Upper lobe of right lung (tissue), 1 donor: ENCODE measurements at places on chromosomes 7 and 10. TPM values are rescaled to one million over a fixed set of nuclear protein-coding genes. Genes with fewer than 3 reads are reported as not detected.

DNA sequence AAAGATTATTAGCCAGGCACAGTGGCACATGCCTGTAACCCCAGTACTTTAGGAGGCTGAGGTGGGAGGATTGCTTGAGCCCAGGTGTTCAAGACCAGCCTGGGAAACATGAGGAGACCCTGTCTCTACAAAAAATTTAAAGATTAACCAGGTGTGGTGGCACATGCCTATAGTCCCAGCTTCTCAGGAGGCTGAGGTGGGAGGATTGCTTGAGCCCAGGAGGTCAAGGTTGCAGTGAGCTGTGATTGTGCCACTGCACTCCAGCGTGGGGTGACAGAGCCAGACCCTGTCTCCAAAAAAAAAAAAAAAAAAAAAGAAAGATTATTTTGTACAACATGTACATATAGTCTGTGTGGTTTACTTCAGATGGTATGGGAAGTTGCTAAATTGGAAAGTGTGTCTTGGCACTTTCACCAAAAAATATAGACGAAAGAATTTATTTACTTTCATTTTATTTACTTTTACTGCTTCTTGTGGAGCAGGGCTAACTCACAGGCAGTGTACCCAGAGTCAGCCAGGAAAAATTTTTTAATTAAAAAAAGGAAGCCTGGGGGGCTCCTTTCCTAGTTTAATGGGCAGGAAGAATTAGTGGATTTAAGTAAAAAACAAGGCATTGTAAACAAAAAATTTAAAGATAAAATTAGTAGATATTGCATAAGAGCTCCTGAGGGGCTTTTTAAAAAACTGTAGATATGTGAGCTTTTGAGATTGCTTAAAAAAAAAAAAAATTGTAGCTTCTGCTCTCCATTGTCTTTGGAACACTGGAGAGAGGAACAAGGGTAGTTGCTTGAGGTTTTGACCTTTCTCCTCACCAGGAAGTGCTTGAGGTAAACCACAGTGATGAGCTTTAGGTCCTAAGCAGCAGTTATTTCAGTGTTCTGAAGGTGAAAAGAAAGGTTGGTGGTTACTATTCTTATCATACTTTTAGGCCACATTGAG lies 44.6 kb upstream of the VDAC2 start:
- H3K36me3 ChIP-seq = peaks cover 18% of the 10 kb centered on the region
- H3K27ac ChIP-seq = no peak overlapping the region
- peaks cover 10% of the 10 kb centered on the region for H3K4me1 ChIP-seq
- DNase-seq = no peak
- H3K27me3 ChIP-seq = no peaks in the 10 kb centered on the region

- DNase-seq = no peak
- no peak overlapping the region for H3K27ac ChIP-seq
- H3K36me3 ChIP-seq = no peaks in the 10 kb centered on the region
- H3K27me3 ChIP-seq = no peaks in the 10 kb centered on the region
- no peak overlapping the region for H3K4me3 ChIP-seq
Measured at GRCh38 chr10:96276426-96276825, 5.1 kb upstream of the BLNK start.

DNA sequence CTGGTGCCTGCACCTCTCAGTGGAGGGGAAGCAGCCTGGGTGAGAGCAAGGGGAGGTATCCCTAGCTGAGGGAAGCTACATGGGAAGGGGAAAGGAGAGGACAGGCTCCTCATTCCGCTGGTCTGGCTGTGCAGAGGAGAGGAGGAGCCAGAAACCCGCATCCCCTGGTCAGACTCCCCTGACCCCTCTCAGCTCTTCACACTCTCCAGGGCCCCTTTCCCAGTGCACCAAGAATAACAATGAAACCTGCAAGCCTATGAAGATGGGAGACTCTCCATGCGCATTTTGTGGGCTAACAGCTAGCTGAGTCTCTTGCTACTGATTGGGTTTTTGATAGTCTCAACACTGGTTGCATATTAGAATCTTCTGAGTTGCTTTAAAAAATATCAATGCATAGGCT lies 319.9 kb upstream of the COBL start:
- no peaks in the 10 kb centered on the region for H3K36me3 ChIP-seq
- H3K4me1 ChIP-seq = no peaks in the 10 kb centered on the region
- no peak overlapping the region for H3K4me3 ChIP-seq
- H3K27me3 ChIP-seq = no peaks in the 10 kb centered on the region

DNA sequence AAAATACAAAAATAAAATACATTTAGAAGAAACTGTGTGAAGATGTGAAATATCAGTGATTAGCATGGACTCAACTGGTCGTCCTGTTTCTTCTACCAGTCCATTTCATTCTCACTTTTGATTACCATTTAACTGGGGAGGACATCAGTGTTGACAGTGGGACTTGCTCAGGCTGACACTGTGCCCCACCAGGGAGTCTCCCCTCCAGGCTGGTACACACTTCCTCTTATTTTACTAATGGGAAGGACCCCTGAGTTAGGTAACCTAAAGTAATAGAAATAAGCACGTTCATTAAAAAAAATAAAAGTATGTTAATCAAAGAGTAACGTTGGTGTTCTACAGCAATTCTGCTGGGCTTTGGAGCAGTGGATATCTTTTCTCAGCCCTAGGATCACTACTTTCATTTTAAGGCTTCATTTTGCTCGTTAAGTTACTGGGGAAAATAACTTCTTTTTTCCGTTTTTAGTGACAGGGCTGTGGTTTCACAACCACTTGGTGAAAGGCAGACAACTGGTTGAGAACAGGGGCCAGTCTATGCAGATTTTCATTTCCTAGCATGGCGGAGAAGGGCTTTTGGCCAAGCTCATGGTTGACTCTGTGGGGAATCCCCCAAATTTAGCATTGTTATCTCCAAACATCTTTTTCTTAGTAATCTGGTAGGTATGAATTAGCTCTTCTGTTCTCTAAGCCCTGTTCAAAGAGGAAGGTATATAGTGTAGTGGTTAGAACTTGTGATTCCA lies 2.1 kb downstream of the SNX10 start:
- no peak for DNase-seq
- peaks cover 11% of the 10 kb centered on the region for H3K4me1 ChIP-seq
- no peaks in the 10 kb centered on the region for H3K27me3 ChIP-seq
- no peaks in the 10 kb centered on the region for H3K36me3 ChIP-seq

DNA sequence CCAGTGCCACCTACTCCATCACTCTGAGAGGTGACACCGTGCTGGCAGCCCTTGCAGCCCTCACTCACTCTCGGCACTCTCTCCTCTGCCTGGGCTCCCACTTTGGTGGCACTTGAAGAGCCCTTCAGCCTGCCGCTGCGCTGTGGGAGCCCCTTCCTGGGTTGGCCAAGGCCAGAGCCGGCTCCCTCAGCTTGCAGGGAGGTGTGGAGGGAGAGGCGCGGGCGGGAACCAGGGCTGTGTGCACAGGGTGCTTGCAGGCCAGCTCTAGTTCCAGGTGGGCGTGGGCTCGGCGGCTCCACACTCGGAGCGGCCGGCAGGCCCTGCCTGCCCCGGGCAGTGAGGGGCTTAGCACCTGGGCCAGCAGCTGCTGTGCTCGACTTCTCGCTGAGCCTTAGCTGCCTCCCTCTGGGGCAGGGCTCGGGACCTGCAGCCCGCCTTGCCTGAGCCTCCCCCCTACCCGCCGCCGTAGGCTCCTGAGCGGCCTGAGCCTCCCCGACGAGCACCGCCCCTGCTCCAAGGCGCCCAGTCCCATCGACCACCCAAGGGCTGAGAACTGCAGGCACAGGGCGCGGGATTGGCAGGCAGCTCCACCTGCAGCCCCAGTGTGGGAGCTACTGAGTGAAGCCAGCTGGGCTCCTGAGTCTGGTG lies 48.7 kb upstream of the SLC35G1 start:
- no peaks in the 10 kb centered on the region for H3K36me3 ChIP-seq
- no peak overlapping the region for H3K4me3 ChIP-seq
- no peaks in the 10 kb centered on the region for H3K27me3 ChIP-seq
- H3K27ac ChIP-seq = no peak overlapping the region
- H3K4me1 ChIP-seq = no peaks in the 10 kb centered on the region

GRCh38 chr7:32259931-32260596 lies 189.9 kb upstream of the PDE1C start:
- no peak overlapping the region for H3K4me3 ChIP-seq
- H3K27ac ChIP-seq = no peak overlapping the region
- no peaks in the 10 kb centered on the region for H3K36me3 ChIP-seq

The KCP gene
- total RNA-seq = 1.3 TPM

The TRPV6 gene
- total RNA-seq = 0.38 TPM
